Dorsolateral prefrontal cortex (tissue), 122 donors: ENCODE measurements at places on chromosomes 4 and X.

GRCh38 chr4:83342476-83342875 lies 7.8 kb upstream of the HPSE start:
- DNase-seq, result no peak

GRCh38 chrX:153450949-153451277 lies 5.1 kb upstream of the TREX2 start:
- DNase-seq, result no peak

- DNase-seq, result no peak
Measured at GRCh38 chrX:70434914-70435586, 9.6 kb upstream of the DLG3 start.

DNA sequence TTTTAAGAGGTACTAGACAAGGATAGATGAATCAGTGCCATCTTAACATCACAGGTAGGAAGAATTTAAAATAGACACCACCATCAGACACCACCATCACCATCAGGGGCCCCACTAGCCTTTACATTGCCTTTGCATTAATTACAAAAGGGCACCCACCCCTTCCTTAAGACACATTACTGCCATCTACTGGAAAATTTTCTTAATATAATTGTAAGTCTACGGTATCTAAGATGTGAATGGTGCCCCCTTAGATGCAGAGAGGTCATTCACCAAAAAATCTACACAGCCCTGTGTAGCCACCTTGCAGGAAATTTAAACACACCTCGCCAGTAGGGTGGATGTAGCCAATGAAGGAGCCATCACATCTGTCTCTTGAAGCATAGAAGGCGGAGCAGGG lies 184.1 kb downstream of the MID1IP1 start:
- no peak for DNase-seq

- DNase-seq, result no peak
Measured at GRCh38 chrX:46180258-46180687, 364.9 kb downstream of the ZNF674 start.
